ENCODE measurements at places on chromosomes 7 and 10.

DNA sequence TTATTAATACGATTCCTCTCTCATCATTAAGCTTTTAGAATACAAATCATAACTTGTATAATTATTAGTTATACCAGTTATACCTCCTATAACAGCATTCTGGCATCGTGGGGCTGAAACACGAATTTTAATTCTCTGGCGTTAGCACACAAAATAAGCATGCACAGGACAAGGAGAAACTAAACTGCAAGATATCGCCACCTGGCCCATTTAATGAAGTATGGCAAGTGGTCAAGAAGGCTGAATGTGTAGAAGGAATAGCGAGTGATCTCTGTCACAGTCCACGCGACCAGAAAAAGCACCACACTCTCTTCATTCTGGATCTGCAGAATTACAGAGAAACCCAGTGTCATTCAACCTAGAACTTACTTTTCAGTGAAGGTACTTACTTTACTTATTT lies 18.1 kb downstream of the HACD1 start:
- no peak for ATAC-seq

- ATAC-seq: no peak
Measured at GRCh38 chr7:50655020-50655419, 89.8 kb upstream of the DDC start.

GRCh38 chr10:47297866-47298540 lies 2.0 kb upstream of the GDF10 start:
- no peak for ATAC-seq

DNA sequence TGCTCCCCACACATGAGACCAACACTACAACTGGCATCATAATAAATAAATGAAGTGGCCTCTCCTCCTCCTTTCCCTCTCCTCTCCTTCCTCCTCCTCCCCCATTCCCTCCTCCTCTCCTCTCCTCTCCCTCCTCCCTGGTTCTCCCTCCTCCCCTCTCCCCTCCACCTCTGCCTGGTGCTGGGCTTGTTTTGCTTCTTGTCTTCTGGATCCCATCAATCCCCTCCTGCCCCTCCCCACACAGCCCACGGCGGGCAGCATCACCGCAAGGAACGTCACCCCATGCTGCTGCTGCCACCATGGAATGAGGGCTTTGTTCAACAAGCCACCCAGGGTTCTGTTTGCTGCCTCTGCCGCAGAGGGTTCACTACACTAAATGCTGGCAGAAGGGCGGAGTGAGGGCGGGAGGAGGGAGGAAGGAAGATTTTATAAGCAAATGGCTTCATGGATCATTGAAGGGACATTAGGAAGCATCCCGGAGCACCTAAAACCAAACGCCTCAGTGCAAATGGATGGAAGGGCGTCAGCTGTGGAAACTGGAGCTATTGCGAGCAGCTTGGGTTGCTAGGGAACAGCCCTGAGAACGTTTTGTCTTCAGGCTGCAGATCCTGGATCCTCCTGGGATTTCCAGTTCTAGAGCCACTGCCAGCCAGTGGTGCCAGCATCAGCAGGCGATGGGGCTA lies 379.7 kb upstream of the ZMIZ1 start:
- ATAC-seq: no peak

GRCh38 chr10:110852255-110852896 lies 19.4 kb upstream of the PDCD4 start:
- ATAC-seq: peak; percentile 45

DNA sequence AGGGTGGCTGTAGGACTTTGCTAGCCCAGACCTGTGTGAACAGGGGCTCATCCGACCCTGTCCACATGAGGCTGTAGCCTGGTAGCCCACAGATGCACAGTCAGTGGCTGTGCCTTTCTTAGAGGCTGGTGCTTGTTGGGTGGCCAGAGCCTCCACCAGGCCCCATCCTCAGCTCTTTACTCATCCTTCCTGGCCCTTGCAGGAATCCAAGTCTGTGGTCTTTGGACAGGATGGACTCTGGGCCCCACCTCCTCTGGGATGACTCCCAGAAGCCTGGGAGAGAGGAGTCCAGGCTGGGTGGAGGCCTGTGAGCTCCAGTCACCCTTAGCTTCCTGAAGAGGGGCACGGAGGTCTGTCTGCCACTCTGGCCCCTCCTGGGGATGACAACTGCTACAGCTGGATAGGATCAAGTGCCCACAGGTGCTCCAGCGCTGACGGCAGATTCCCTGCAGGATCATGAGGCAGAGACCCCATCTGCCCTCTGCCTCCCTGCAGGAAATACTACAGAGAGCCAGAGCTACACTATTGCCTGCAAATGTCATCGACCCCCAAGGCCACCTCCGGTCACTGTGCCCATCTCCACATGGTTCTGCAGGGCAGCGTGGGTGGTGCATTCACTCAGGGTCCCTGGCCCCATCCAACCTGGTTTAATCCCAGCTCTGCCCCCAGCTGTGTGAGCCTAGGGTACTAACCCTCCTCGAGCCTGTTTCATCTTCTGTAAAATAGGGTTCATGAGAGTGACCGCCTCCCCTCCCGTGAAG lies 114.5 kb downstream of the PTPN20 start:
- no peak for ATAC-seq

DNA sequence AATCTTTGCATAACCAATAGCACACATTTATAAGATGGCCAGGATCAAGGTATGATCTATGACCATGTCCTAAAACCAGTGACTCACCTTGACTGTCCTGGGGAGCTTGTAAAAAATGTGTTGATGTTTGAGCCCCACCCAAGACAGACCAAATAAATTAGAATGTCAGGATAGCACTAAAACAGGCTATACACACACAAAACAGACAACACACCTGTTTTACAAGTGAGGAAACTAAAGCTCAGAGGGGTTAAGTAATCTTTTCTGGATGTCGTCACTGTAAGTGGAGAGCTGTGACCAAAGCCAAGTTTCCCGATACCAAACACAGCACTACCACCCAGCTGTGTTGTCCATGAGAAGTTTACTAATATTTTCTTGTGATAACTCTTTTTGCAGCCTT lies 84.5 kb downstream of the AVL9 start:
- no peak for ATAC-seq

- peak; percentile 76 for ATAC-seq
Measured at GRCh38 chr7:66557214-66558200, 71.2 kb upstream of the KCTD7 start.

- no peak for ATAC-seq
Measured at GRCh38 chr10:51389415-51390321, 309.7 kb downstream of the CSTF2T start.

- ATAC-seq: no peak
Measured at GRCh38 chr7:124908259-124908658, 21.4 kb downstream of the POT1 start.

- ATAC-seq: no peak
Measured at GRCh38 chr7:25359471-25360059, 131.3 kb upstream of the NPVF start.

All from activated CD4-positive, CD25-positive, alpha-beta regulatory T cell treated with anti-CD3 and anti-CD28 coated beads, Interleukin-2, amount 50 U/mL, for 24 hours (primary cell).